ENCODE measurements at places on chromosomes 2 and 18.

- DNase-seq: no peak
These were observed 275.9 kb upstream of the GCFC2 start for GRCh38 chr2:75986617-75987016.

DNA sequence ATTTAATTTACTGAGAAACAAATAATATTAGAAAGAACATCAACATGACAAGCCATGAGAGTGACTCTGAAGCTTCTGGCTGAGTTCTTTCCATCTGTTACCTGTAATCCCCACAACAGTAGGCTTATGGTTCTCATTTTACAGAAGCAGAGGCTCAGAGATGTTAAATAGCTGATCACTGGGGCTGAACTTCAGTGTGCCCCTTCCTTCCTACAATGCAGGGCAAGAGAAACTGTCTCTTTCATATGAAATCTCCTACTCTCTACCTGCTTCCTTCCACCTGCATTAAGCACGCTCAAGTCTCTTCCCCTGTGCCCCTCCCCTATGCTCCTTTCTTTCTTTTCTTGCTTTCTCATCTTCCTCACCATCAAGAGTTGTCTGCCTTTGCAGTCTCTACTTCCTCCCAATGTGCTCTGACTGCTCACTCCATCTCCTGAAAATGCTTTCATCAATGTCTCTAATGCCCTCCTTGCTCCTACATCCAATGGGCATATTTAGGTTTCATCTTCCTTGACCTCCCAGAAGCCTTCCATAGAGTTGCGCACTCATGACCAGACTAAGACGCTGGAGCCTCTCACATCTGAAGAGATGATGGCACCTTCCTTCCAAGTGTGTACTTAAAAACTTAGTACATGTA lies 23.7 kb downstream of the APOB start:
- DNase-seq: no peak

GRCh38 chr2:116879650-116880160 lies 934.8 kb upstream of the DDX18 start:
- DNase-seq: no peak

- DNase-seq: no peak
These were observed 14.6 kb upstream of the ARMC9 start for GRCh38 chr2:231183851-231184250.

DNA sequence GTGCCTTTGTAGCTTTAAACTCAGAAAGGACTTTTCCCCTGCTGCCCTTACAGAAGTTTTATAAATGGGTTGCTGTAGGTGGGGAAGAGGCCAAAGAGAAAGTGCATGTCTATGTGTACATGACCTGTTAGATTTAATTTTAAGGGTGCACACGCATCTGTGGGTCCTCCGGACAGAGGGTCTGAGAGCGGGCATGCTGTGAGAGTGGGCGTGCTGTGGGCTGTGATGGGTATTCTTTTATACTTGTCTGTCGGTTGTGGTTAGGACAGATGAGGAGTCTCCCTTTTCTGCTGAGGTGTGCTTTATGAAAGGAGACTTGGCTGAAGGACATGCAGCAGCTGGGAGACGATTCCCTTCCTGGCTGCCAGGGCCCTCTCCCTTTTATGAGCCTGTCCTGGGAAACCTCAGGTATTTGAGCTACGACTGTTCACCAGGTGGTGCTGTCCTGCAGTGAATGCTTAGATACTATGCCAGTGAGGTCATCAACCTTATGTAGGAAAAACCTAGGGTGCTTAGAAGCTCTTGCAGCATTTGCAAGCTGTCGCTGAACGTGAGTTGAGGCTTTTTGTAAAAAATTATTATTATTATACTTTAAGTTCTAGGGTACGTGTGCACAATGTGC lies 67.5 kb downstream of the TANC1 start:
- no peak for DNase-seq

GRCh38 chr18:79121746-79122474 lies 52.7 kb downstream of the ATP9B start:
- no peak for DNase-seq
